ENCODE measurements at places on chromosomes 16 and 17.
A peak's percentile ranks its signal among the peaks of the same experiment; 100 is the strongest.

DNA sequence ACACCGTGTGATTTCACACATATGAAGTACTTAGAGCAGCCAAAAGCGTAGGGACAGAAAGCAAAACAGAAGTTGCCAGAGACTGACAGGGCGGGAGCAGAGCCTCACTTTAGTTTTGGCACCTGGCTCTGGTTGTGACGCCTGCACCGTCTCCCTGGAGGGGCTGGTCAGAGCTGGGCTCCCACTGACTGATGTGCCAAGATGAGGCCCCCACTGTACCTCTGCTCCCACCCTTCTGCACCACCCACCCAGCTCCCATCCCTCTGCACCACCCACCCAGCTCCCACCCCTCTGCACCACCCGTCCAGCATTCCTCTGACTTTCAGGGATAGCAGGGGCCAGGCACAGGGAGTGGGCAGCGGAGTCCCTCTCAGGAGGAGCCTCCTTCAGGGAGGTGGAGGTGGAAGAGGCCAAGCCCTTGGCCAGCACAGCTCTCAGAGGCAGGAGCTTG lies 3.2 kb upstream of the PRSS21 start:
- no peak for DNase-seq

GRCh38 chr17:37286430-37286829 lies 89.4 kb upstream of the C17orf78 start:
- DNase-seq: no peak

GRCh38 chr17:70053241-70054234 lies 21.5 kb upstream of the KCNJ16 start:
- no peak for DNase-seq

- no peak for DNase-seq
Measured at GRCh38 chr16:74216319-74216718, 80.3 kb upstream of the PSMD7 start.

- DNase-seq: no peak
Measured at GRCh38 chr16:55120408-55120807, 189.7 kb downstream of the IRX5 start.

GRCh38 chr17:7340179-7340578 lies 3.9 kb downstream of the ACAP1 start:
- DNase-seq: no peak

GRCh38 chr17:64150237-64151015 lies 20.5 kb upstream of the ERN1 start:
- DNase-seq: no peak

- no peak for DNase-seq
Measured at GRCh38 chr17:73955616-73956015, 247.9 kb upstream of the RPL38 start.

- DNase-seq: no peak
Measured at GRCh38 chr17:58492238-58493121, 4.3 kb upstream of the HSF5 start.

GRCh38 chr16:73545290-73545689 lies 497.4 kb upstream of the ZFHX3 start:
- no peak for DNase-seq

DNA sequence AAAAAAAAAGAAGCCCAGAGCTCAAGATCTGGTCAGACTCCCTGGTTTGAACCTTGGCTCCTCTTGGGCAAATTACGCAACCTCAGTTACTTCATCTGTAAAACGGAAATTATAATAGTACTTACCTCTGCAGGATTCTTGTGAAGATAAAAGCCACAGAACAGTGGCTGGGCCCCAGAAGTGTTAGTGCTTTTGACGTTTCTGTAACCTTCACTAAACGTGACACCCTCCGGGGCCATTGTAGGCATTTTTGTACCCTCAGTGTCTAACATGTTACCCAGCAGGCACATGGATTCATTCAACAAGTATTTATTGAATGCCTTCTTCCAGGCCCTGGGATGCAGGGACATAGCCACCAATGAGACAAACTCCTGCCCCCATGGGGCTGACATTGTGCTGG lies 58.0 kb downstream of the PITPNC1 start:
- DNase-seq: no peak

DNA sequence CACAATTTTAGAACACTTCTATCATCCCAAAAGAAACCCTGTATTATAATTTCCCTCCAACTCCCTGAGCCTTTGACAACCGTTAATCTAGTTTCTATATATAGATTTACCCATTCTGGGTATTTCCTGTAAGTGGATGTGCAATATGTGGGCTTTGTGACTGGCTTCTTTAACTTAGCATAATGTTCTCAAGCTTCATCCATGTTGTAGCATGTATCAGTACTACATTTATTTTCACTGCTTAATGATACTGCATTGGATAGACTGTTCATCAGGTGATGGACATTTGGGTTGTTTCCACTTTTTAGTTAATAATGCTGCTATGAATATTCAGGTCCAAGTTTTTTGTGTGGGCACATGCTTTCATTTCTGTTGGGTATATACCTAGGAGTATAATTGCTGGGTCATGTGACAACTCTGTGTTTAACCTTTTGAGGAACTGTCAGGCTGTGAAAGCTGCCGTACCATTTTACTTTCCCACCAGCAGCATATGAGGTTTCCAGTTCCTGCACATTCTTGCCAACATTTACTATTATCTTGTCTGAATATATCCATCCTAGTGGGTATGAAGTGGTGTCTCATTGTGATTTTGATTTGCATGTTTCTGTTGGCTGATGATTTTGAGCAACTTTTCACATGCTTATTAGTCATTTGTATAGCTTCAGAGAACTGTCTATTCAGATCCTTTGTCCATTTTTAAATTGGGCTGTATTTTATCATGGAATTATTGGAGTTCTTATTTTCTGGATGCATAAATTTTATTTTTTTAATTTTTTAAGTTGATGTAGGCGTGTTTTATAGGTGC lies 16.4 kb downstream of the REXO5 start:
- no peak for DNase-seq

GRCh38 chr17:18988546-18989173 lies 15.9 kb downstream of the FAM83G start:
- no peak for DNase-seq

- no peak for DNase-seq
Measured at GRCh38 chr17:15303268-15303667, 38.1 kb downstream of the TEKT3 start.

DNA sequence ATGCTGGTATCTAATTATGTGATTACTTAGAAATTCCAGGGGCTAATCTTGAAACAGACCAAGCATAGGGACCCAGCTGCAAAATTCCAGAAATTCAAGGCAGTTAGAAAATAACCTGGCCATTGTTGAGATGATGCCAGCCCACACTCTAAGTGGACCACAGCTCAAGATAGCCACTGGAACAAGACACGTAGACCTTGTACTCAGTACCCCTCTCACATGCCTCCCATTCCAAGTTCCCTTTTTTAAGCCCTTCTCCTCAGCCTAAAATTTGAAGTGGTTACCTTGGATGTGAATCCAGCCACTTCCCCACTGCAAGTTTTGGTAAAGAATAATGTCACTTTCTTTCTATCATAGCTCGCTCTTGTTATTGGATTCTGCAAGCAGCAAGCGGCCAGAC lies 4.1 kb upstream of the ZNF19 start:
- DNase-seq: no peak

GRCh38 chr17:67136191-67137025 lies 92.1 kb downstream of the CACNG1 start:
- no peak for DNase-seq

- DNase-seq: no peak
Measured at GRCh38 chr16:535446-536405, 8.2 kb downstream of the CAPN15 start.

- no peak for DNase-seq
Measured at GRCh38 chr17:4899341-4900230, at the start of gene C17orf107. TSS of gene C17orf107 (plus strand) at chr17:4899536. CDS start at chr17:4899763, 227 bp downstream.

- DNase-seq: peak; percentile 63
Measured at GRCh38 chr17:48107137-48108055, at the start of gene SNX11. TSS of gene SNX11 (plus strand) at chr17:48107766. CDS start at chr17:48112044, 4,278 bp downstream.

DNA sequence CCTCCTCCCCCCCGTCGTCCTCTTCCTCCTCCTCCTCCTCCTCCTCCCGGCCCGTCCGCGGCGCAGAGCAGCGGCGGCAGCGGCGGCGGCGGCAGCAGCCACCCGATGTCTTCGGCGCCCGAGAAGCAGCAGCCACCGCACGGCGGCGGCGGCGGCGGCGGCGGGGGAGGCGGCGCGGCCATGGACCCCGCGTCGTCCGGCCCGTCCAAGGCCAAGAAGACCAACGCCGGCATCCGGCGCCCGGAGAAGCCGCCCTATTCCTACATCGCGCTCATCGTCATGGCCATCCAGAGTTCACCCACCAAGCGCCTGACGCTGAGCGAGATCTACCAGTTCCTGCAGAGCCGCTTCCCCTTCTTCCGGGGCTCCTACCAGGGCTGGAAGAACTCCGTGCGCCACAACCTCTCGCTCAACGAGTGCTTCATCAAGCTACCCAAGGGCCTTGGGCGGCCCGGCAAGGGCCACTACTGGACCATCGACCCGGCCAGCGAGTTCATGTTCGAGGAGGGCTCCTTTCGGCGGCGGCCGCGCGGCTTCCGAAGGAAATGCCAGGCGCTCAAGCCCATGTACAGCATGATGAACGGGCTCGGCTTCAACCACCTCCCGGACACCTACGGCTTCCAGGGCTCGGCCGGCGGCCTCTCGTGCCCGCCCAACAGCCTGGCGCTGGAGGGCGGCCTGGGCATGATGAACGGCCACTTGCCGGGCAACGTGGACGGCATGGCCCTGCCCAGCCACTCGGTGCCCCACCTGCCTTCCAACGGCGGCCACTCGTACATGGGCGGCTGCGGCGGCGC lies at the start of gene FOXF1:
Gene FOXF1, plus strand, starts transcription at position 63 of the 797 bp plus-strand sequence. Its CDS starts 43 bp downstream, at position 106.
- DNase-seq: no peak

DNA sequence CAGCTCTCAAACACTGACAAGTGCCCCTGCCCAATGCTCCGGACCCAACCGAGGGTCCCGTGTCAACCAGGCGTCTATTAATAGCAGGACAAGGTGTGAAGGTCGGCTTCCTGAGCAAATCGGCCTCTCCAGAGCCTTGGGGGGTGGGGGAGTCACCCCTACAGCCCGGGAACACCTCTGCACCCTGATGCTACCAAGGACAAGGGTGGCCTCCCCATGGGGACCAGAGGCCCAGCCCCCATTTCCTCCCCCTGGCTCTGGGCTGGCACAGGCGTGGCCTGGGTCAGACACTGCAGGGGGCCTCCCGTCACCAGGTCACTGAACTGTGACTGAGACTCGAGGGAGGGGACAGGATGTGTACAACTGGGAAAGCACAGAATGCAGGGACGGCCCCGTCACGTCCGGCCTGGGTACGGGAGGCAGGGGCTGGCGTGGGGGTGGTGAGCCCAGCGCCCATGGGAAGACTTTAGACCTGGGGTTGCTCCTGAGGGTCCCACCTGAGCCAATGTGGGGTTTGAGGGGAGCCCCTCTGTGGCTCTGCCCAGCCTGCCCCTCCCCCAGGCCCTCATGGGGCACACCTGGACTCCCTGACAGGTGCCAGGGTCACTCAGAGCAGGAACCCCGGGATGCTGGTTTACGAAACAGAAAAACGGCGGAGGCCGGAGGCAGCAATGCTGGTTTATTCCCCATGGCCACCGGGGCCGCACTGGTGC lies 579 bp upstream of the CYBA start:
- DNase-seq: no peak

- DNase-seq: no peak
Measured at GRCh38 chr17:8166731-8167130, 4.0 kb upstream of the VAMP2 start.

DNA sequence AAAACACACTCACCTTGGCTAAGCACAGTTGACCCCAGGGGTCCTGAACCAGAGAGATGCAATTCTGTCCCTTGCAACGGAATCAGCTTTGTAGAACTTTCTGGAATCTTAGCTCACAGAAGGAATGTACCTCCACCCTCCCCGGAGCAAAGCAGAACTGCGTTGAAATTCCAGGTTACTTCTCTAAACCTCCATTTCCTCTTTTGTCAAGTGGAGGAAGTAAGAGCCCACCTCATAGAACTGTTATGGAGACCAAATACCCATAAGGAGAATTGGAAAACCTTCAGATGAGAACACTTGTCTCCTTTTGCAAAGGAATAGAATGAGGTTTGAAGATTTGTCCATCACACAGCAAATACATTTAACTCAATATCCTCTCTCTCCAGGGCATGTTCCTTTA lies 86.6 kb upstream of the RBBP6 start:
- no peak for DNase-seq

- no peak for DNase-seq
Measured at GRCh38 chr17:17511881-17512858, 16.0 kb upstream of the RASD1 start.

DNA sequence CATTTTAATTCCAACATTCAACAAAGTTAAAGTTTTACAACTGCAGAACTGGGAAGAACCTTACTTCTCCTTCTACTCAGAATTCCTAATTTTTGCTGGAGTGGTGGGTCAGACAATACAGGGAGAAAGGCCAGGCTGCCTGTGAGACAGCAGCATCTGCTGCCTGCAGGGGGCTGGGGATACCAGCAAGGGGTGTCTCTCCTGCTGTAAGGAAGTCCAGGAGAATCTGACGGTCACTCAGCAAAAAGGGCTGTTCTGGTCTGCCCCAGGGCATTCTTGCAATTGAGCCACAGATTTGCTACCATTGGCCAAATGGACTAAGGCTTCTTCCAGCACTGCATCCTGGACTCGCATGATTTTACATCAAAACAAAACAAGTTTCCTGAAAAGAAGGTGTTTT lies 426.6 kb upstream of the CDH11 start:
- DNase-seq: no peak

GRCh38 chr16:80125677-80126076 lies 415.1 kb upstream of the DYNLRB2 start:
- DNase-seq: no peak

DNA sequence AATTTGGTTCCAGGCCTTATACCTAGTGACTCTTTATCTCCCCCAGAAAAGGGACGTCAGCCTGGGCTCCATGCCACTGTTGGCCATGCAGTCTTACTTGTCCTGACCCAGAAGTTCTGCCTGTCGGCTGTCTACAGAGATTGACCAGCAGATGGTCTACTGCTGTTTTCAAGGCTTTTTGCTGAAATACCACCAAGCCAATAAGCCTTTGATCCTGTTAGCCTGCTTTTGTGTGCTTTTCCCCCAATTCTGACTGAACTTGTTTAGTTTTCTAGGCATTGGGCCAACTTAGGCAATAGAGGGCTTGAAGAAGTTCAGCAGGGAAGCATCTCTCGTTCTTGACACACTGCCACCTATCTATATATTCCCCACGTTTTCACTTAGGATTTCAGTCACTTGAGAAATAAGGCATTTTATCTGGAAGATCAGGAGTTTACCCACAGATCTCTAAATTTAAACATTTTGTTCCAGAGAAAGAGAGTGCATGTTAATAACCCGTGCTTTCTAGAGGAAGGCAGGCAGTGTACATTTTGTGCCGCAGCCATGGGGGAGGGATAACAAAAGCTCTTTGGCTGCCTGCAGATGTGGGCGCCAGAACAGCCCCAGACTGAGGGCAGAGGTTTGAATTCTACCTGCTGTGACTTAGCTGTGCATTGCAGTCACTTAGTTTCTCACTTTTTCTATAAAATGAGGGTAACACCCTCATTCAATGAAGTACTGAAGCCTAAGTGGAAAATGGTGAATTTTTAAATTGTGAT lies 12.3 kb upstream of the CARMIL2 start:
- DNase-seq: no peak

- DNase-seq: no peak
Measured at GRCh38 chr17:19415311-19415710, 4.3 kb downstream of the RNF112 start.

DNA sequence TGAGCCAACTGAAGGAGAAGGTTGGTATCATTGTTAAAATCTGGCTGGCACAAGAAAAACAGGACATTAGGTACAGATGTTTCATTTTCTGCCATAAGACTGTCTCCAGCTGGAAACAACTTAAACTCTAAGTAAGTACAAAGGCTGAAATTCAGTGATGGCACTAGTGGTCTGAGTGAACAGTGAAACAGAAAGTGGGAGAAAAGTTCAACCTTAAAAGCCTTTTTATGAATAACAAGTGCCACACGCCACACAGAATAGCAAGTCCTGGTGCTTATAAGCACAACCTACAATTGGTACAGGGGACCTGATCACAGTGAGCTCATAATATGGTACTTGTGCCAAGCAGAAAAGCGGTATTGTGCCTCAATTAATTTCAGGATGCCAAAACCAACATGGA lies 56.7 kb downstream of the CEP112 start:
- no peak for DNase-seq
